ENCODE measurements at places on chromosomes 7 and 10.

DNA sequence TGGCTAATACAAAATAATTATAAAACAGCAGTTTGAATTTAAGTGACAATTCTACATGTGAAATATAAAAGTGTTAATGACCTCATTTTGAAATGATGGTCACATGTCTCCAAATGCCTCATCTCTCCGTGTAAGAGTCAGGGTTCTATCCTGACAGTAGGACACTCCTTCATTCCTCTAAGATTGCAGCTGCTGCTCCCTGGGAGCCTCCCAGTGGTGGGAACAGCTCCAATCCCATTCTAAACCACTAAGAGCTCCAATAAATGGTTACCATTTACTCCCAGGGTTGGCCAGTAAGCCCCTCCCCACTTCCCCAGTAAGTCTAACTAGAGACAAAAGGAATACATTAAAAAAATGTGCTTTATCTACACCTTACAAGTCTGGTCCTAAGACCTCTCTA lies 344.6 kb upstream of the AOAH start:
- no peak for DNase-seq

DNA sequence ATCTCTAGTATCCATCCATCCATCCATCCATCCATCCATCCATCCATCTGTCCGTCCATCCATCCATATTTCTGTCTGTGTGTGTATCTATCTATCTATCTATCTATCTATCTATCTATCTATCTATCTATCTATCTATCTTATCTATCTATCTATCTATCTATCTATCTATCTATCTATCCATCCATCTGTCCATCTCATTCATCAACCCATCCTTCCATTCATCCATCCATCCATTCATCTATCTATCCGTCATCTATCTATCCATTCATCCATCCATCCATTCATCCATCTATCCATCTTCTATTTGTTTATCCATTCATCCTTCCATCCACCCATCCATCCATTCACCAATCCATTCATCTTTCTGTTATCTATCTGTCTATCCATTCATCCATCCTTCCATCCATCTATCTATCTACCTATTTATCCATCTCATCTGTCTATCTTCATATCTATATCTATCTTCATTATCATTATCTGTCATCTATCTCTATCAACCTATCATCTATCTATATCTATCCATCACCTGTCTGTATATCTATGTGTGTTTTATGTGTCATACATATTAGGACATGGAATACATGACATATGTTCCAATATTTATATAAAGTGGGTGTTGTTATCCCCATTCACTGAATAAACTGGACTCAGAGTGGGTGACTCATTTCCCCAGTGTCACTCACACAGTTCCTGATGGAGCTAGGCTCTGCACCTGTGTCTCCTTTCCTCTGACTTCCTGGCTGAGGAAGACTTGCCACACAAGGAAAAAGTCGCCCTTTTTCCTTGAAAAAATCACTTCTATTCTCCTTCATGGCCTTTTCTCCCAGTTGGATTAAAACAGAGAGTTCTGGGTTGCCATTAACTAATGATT lies 200.1 kb downstream of the CCDC3 start:
- DNase-seq = no peak

GRCh38 chr7:81685270-81685868 lies 84.5 kb downstream of the HGF start:
- no peak for DNase-seq

- no peak for DNase-seq
These were observed 52.4 kb downstream of the CASD1 start for GRCh38 chr7:94561841-94562514.

DNA sequence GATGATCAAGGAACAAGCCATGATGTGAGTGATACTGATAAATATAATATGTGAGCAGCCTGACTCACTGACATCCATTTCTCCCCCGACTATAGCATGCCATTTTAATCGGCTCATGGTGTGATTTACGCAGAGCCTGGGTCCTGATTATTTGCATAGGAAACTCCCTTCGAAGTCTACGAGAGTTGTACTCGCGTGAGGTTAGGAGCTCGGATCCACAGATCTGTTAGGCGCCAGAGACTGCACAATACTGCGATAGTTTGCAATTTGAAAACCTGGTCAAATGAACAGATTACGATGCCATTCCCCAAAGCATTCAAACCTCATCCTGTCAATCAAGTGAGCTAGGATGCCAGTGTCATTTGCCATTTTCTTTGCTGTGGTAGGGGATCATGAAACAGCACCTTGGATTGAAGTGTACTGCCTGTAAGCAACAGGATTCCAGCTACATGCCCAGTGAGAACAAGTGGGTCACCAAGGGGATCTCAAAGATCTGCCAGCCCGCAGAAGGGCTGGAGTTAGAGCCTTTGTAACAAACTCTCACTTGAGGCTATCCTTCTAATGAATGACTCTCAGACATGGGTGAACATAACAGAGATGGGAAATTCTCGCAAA lies 158.3 kb downstream of the FRMD4A start:
- DNase-seq = no peak

DNA sequence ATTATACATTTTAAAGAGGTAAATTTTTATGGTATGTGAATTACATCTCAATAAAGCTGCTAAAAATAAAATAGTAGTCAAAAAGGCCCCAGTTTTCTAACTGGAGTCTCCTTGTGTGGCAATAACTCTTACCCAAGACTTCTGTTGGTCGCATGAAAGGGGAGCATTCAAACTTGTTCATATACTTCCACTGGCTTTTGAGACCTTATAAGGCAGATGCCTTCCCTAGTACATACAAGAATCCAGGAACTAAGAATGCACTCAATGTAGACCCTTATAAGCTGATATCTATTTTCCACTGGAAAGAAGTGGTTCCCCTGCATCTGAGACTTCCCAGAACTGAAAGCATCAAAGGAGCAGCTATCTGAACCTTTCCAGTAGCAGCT lies 13.0 kb downstream of the BCAP29 start:
- DNase-seq = no peak

DNA sequence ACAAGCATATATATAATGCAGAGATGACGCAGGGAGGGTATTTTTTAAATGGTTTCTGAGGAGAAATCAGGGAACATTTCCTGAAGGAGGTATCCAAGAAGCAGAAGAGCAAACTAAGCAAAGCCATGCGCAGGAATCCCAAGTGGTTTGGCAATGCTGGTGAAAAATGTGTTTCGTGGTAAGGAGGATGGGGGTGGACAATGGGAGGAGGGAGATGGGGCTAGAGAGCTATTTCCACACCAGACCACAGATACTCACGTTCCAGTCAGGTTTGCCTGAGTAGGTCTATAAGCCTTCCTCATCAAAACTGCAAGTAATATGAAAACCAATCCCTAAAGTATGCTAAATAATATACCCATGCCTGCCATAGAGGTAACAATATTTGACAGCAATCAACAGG lies 223.7 kb upstream of the MKLN1 start:
- no peak for DNase-seq

- DNase-seq = no peak
These were observed 38.4 kb downstream of the ALDH18A1 start for GRCh38 chr10:95618101-95618500.

DNA sequence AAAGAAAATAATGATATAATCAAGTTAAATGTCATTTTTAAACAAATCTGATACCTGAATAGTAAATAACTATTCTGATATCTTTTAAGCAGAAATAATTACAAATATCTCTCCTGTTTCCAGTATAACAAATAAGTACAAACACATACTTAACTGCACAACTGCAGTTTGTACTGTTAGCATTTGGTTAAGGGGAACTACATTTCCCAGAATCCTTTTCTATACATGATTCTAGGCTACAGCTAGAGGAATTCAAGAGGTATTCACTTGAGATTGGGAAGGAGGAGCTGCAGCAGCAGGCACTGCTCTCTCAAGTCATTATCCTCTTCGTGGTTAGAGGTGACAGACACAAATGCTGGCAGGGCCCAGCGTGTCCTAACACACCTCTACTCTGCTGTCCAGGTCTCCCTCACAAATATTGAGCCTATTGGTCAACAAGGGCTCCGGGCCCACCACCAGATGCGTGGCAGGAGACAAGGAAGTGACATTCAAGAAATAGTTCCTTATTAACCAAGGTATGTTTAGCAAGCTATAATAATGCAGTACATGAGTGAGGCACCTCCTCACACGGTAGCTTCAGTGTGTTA lies 255.1 kb upstream of the MKLN1 start:
- no peak for DNase-seq

GRCh38 chr7:28155964-28156363 lies 24.6 kb downstream of the JAZF1 start:
- no peak for DNase-seq

DNA sequence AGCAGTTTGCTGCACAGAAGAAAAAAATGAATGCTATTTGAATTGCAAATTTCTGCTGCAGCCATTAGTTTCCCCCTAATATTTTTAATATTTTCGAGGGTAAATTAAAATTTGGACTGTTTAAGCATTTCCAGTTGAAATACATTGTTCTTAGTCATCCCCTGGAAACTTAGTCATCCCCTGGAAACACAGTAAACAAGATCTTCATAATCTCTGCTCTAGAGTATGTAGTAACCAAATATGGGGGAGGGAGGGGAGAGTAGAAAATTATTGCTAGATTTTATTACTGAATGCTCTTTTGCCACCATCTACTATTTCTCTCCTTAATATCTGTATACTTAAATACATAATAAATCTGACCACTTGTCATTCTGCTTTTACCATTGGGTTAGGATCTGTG lies 1053.3 kb downstream of the SORCS1 start:
- no peak for DNase-seq

DNA sequence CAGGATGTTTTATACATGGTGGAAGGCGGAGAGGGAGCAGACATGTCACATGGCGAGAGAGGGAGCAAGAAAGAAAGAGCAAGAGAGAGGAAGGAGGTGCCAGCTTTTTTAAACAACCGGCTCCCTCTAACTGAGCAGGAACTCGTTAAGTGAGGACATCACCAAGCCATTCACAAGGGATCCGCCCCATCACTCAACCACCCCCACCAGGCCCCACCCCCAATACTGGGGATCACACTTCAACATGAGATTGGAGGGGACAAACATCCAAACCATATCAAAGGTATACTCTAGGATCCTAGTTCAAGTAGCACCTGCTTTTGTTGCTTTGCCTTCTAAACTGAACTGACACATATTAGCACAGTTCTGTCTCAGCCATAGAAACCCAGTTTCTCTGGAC lies 141.9 kb upstream of the KLF14 start:
- DNase-seq = no peak

DNA sequence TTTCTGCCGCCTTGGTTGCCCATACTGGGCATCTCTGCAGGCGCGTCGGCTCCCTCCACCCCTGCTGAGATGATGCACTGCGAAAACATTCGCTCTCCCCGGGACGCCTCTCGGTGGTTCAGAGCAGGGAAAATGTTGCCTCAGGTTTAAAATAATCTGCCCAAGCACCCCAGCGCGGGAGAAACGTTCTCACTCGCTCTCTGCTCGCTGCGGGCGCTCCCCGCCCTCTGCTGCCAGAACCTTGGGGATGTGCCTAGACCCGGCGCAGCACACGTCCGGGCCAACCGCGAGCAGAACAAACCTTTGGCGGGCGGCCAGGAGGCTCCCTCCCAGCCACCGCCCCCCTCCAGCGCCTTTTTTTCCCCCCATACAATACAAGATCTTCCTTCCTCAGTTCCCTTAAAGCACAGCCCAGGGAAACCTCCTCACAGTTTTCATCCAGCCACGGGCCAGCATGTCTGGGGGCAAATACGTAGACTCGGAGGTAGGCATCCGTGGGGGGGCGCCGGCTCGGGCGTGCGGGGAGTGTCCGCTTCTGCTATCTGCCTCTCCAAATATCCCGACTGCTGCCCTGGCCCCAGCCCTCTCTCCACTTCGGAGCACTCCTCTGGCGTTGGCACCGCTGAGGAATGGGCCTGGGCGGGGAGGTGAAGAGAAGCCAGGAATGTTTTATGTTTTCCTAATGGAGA lies at the start of gene CAV1:
Gene CAV1 (plus strand): TSS at position 428 of the 689 bp plus-strand sequence. CDS start 27 bp downstream, at position 455.
- no peak for DNase-seq

GRCh38 chr10:44234483-44234875 lies 150.4 kb downstream of the CXCL12 start:
- no peak for DNase-seq

GRCh38 chr7:98785929-98786571 lies 83.8 kb downstream of the TMEM130 start:
- no peak for DNase-seq

DNA sequence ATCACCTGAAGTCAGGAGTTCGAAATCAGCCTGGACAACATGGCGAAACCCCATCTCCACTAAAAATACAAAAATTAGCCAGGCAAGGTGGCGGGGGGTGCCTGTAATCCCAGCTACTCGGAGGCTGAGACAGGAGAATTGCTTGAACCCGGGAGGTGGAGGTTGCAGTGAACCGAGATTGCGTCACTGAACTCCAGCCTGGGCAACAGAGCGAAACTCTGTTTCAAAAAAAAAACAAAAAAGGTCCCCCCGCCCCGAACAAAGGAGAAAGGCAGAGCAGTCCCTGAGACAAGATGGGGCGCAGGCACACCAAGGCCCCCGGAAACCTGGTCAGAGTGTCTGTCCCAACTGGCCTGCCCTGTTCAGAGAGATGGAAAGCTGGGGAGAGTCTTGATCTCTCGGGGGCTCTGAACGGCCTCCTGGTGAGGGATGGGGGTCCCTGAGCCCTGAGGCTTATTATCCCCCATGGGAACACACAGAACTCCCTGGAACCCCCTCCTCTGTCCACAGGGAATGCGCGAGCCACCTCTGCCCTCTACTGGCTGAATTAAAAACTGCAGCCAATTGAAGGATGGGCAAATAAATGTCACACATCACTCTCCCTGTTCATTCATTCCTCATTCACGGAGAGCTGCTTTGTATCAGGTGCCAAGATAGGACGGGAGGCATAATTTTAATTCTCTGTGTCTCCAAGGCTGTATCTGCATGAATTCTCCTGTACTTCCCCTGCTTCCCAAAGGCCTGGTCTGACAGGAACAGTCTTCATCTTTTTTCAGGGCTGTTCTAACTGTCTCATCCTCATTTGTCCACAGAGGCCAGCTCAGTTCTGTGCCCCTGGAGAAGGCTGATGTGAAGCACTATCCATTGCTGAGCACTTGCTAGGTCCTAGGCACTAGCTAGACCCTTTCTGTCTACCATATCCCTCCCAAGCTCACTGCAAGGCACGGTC lies 28.9 kb downstream of the MAT1A start:
- no peak for DNase-seq

GRCh38 chr10:101712997-101713396 lies 18.0 kb upstream of the FBXW4 start:
- DNase-seq = no peak

GRCh38 chr10:133167693-133168616 lies 7.9 kb downstream of the KNDC1 start:
- DNase-seq = no peak

DNA sequence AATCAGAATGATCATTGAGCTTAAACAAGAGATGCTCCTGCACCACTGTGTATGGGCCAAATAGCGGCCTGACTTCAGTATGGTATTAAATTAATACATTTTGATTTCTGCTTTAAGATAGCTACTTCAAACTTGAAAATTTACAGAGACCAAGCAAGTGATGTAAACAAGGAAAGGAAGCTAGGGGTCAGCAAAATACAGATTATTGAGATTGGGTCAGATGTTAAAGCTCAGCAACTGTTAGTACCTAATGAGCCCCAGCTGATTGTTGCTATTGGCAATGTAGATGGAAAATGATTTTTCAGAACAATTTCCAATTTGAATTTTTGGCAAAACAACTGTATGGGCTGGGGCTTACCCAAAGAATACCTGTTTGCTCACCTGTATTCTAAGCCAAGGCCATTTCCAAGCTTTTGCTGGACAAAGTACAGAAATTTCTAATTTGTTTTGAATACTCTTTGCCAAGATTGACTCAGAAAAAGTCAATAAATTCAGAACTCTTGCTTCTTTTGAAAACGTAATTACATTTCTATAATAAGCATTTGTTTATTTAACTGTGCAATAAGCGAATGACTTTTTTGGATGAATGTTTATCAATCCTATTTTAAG lies 23.0 kb upstream of the DLD start:
- no peak for DNase-seq

Data from activated naive CD4-positive, alpha-beta T cell (primary cell).